NCI-H1048 (cell line): ENCODE measurements at places on chromosomes 5 and 9.
A peak's percentile ranks its signal among the peaks of the same experiment; 100 is the strongest.

GRCh38 chr5:140969880-140970279 is 3.6 kb downstream of the PCDHAC2 start:
- DNase-seq: no peak

DNA sequence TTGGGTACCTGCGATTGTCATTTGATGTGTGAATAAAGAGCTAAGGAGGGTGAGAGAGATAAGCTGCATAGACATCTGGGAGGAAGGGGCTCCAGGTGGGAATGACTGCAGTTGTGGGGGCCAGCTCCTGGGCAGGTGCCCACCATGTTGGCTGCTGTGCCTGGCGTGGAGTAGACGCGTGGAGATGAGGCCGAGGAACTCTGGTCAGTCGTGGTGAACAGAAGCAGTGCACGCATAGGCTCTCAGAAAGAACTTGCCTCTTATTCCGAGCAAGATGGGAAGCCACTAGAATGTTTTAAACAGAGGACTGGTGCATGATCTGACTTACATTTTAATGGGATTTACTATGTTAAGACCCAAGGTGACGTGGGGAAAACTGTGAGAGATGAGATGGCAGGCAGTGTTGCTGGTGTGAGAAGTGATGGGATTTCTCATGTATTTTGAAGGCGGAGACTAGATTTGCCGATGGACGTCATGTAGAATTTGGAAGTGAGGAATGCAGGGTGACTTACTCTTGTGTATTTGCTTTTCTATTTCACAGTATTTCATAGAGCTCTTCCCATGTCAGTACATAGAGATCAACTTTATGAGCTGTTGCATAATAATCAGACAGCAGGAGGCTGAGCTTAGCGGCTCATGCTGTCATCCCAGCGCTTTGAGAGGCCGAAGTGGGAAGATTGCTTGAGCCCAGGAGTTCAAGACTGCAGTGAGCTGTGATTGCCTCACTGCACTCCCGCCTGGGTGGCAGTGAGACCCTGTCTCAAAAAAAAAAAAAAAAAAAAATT is 71.1 kb downstream of the EHMT1 start:
- DNase-seq: no peak

GRCh38 chr5:172133359-172134029 is 54.5 kb downstream of the STK10 start:
- DNase-seq: no peak

DNA sequence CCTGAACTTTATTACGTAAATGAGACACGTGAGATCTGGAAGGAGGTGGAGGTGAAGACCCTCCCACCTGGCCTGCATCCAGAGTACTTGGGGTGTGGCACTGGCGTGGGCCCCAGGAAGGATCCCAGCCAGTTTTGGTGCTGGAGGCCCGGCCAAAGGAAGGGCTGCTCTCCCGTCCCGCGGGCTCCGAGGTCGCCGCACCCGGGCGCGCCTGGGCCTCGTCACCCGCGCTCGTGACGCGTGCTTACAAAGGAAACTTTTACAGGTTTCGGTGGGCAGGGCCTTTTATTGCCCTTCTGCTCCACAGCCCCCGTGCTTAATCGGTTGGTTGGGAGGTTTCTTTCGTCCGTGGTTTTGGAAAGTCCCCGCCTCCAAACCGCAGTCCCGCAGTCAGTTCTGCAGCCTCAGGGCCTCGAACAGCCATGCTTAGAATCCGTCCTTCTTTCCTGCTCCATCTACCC is 29.2 kb downstream of the CDKN2A start:
- DNase-seq: no peak

DNA sequence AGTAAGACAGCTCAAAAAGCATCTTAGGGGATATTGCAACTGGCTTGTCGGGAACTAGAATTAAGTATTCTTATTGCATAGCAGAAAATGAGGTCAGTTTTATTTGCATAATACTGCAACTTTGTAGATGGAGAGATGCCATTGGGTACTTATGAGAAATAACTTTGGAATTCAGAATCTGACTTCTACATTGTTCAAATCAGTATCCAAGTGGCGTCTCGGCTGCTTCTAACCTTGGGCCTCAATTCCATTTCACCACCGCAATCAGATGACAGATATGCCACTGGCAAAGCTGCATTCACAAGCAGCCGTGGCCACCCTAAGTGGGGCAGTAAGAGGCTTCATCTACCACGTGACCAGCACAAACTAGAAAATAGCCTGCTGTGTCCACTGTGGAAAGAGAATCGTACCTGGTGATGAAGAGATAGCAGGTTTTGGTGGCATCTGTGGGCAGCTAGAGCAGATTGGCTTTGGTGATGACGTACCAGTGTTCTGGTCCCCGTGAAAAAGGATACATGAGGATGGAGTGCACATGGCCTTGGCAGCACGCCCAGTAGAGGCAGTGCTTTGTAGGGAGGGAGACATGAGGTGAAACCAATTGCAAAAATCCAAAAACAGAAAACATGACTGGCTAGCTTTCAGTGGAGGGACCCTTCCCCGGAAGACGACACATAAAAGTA is 116.6 kb downstream of the KLHL3 start:
- DNase-seq: no peak

- no peak for DNase-seq
Measured at GRCh38 chr5:79055017-79055416, 14.5 kb downstream of the DMGDH start.

GRCh38 chr9:89462199-89462598 is 35.7 kb downstream of the SEMA4D start:
- DNase-seq: no peak

- DNase-seq: no peak
Measured at GRCh38 chr5:116554764-116555163, 19.9 kb downstream of the SEMA6A start.

DNA sequence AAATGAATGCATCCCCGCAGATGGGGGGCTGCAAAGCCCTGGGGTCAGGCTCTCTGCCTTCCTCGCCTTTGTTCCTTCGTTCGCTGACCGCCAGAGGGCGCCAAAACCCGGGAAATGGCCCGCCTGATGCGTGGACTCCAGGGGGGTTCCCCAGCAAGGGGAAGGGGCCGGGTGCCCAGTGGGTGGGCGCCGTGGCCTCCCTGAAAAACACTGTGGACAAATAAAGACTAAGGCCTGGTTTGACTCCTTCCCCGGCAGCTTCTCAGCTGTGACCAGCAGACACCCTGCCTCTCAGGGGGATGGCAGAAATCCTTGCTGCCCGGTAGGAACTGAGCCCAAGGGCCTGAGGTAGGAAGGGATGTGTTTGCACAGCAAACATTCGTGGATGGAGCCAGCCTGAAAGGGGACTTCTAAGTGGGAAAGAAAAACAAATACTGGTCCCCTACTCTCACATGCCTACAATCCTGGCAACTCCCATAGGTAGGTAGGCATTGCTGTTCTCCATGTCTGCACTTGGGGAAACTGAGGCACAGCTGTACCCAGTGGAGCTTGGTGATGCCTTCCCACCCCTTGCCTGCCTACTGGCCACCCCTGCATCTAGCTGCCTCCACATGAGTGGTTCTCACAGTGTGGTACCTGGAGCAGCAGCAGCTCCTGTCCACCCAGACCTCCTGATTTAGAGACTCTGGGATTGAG is 57.7 kb downstream of the DUSP1 start:
- peak; percentile 18 for DNase-seq

DNA sequence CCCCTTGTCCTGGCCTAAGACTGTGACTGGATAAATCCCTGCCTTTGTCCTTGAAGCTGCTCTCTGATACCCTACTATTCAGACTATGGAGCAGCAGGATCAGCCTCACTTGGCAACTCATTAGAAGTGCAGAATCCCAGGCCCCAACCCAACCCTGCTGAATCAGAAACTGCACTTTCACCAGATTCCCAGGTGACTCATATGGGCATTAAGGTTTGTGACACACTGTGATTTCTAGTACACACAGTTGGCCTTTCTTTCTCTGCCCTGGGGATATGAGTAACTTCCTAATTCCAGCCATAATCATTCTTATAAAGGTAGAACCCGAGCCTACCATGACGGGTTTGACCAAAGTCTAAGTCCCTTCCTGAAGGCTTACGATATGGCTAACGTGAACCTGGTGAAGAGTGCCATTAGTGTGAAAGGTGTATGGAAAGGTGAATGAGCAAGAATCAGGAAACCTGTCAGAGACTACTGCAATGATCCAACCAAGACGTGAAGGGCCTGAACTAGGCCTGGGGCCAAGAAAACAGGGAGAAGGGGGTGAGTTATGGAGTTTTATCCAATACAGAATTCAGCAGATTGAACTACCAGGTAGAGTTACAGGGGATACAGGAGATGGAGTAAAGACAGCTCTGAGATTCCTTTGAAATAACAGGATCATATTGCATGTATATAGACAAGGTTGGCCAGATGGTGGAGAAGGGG is 533.0 kb downstream of the BNC2 start:
- DNase-seq: no peak

- DNase-seq: no peak
Measured at GRCh38 chr9:127968700-127969383, 11.9 kb downstream of the EEIG1 start.

DNA sequence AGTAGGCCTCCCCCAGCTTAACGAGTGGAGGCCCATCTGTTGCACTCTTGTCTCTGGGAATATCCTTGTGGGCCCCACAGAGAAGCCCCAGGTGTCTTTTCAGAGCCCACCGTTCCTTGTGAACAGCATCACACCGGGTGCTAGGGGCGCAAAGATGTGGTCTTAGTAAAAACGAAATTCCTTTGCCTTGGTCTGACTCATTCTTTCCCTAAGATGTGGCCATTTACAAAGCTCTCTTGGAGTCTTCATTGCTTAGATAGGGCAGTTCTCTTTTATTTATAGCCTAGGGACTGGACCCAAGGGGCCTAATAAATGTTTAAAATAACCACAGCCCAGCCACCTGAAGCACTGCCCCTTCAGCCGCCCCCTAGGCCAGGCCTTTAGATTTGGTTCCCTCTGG is 52.8 kb upstream of the RPL26L1 start:
- DNase-seq: no peak

DNA sequence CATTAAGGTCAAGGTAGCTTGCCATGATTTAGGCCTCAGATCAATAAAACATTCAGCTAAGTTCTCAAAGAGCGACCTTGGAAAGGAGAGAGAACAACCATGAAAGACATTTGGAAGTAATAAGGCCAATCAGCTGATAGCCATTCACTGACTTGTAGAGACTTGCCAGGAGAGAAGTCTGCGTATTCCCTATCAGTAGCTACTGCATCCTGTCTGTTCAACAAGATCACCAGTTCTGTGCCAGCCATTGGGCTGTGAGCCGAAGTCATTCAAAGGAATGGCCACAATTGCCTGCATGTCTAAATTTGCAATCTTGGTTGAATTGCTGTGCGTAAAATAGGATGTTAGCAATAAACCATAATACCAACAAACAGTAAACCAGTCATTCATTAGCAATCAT is 219.8 kb downstream of the FBXL7 start:
- no peak for DNase-seq

DNA sequence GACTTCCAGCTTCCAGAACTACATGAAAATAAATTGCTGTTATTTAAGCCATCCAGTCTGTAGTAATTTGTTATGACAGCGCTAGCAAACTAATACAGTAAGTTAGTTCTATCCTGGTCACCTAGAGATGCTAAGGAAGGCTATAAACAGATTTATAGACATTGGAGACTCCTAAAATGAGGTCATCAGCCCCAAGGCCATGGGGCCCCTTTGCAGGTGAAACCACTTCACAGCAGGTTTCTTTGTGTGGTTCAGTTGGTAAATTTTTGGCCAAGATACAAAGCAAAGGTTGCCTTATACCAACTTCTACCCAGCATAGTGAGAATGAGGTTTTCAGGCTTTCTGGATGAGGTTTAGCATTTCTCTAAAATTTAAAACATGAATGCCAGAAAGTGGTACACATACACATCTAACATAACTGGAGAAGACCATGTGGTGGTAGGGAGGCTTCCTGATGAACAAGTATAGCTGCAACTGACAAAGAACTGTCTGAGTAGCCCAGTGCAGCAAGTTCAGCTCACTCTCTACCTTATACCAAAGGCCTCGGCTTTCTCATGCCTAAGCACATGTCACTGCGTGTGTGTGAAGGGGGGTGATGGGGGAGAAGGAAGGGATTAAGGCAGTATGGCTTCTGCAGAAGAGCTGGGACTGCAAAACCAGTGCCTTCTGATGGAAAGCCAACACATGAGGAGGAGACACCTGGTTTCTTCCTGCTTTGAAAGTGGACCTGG is 264.6 kb upstream of the TAS2R1 start:
- DNase-seq: no peak

DNA sequence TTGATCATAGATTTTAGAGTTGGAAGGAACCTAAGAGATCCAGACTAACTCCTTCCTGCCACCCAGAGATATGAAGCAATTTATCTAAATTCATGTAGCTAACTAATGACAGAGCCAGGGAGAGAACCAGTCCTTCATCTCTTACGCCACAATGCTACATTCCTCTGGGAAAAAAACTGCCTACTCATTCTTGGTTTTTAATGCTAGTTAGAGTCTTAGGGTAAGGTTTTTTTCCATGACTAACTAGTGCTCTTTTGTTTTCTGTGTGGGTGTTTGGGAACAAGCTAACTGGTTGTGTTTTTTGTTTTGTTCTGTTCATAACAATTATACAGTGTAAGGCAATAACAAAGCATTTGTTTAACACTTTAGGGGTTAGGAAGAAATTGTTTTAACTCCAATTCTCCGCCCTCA is 52.4 kb downstream of the SLC44A1 start:
- DNase-seq: no peak

- DNase-seq: peak; percentile 14
Measured at GRCh38 chr9:123353984-123354591, 1.9 kb upstream of the CRB2 start.

GRCh38 chr9:13088720-13089427 is 190.6 kb downstream of the MPDZ start:
- DNase-seq: peak; percentile 36

DNA sequence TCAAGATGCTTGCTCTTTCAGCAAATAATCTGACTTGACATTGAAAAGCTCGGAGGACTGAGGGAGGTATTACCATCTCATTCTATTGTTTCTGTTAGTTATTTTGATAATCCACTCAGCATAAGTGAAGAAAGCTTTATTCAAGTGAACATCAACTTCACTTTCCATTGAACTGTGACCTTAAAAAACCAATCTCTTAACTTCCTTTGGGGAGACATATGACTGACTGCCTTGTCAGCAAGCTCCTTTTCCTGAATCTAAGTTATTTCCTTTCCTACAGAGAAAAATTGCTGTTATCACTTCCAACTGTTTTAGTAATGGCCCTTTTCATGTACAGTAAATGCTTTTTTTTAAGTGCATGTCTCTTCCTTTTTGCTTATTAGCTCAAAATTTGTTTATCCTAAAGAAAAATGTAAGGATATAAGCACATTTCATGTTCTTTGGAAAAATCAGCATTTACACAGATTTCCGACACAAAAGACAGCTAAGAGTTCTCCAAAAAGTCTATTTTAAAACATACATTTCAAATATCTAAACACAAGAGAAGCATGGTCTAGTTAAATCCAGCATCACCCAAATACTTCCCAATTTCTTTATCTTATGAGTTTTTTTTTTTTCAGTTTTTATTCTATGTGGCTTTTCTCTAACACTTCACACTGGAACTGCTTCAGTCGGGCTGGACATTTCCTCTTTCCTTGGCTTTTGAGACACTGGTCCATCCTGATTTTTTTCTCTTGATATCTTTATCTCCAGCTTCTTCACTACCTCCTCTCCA is 117.9 kb upstream of the DAB2 start:
- no peak for DNase-seq

DNA sequence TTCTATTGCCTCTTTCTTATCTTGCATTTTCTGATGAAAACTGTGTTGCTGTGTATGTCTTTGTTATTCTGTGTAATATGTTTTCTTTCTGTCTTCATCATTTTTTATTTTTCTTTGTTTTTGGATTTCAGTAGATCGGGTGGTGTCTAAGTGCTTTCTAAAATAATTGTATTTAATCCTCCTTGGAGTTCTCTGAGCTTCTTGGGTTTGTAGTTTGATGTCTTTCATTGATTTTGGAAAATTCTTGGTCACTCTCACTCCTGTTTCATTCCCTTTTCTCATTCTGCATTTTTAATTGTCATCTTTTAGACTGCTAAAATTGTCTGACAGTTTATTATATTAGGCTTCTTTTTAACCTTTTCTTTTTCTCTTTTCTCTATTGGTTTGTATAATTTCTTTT is 560.5 kb downstream of the IRX1 start:
- no peak for DNase-seq
